ENCODE measurements at places on chromosomes 3 and 15. TPM values are rescaled to one million over a fixed set of nuclear protein-coding genes. Genes with fewer than 3 reads are reported as not detected.

P2RY13 gene
- 1.1 TPM for polyA plus RNA-seq

- no peak for DNase-seq
Observed at GRCh38 chr15:69535101-69535638, 82.6 kb downstream of the RPLP1 start.

DNA sequence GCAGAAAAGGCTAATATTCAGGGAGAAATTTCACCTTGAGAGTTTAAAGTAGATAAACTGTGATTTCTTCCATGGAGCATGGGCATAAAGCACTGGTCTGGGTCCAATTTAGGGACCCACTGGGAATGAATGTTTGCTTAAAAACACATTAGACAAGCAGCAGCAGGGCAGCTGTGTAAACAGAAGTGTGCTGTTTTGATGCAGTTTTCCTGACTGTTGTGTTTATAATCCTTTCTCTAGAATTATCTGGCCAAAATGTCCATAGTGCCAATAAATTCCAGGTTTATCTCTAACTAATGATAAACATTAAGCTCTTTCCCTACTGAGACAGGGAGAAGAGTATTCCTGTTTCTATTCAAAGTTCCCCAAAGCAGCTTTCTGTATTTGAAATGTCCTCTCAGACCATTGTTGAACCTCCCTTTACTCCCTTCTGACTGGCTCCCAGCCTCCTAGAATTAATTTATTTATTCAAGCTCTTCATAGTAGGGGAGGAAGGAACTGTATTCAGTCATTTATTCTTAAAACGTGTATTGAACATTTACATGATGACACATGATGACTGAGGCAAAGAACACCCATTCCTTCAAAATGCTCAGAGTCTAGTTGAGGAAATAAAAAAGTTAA, 7.0 kb upstream of the TM4SF18 start:
- DNase-seq = no peak

SPRED1 gene
- 32.4 TPM for polyA plus RNA-seq

DNA sequence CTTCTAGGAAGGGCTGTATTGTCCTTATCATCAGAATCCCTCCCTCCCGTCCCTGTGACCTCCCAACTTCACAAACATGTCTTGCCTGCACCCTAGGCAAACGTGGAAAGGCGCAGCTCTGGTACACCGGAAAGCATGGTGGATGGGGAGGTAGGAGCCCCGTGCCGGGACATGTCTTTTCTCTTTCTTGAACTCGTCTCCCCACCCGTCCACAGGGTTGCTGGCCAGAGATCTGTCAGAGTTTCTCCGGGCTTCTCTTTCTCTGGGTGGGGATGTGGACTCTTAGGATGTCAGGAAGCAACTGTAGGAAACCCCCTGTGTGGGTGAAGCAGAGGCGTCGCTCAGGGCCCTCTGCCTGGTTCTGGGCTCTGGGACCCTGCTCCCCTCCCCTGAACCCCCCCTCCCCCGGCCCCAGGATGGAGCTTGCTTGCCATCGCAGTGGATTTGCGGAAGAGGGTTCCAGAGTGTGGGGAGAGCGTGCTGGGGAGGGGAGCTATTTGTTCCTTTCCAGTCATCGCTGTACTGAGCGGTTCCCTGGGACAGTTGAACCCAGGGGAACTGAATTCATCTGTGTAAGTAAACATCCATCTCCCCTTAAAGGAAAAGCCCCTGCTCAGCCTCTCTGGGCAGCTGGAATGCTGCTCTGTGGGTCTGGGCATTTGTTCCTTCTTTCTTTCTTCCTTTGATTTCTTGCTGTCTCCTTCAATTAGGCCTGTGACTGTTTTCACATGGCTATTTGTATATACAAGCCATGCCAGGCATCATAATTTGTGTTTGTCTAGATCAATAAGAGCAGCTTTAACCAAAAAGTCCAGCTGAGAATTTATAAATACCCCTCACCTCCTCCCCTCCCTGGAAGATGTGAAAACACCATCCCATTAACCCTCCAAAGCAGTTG, 72.8 kb downstream of the SMAD3 start:
- no peak for DNase-seq

GRCh38 chr3:140073278-140074045, 138.5 kb downstream of the CLSTN2 start:
- no peak for DNase-seq

Data from right lung (tissue), 10 donors.